ENCODE measurements at places on chromosomes 2 and 18.

- no peak for DNase-seq
Measured at GRCh38 chr2:86822668-86823345, 32.1 kb upstream of the CD8A start.

GRCh38 chr2:177271981-177272666 is 7.6 kb upstream of the NFE2L2 start:
- no peak for DNase-seq

GRCh38 chr2:113922784-113923183 is 32.9 kb downstream of the ACTR3 start:
- no peak for DNase-seq

GRCh38 chr2:129192117-129192516 is 787.3 kb upstream of the RAB6C start:
- no peak for DNase-seq

DNA sequence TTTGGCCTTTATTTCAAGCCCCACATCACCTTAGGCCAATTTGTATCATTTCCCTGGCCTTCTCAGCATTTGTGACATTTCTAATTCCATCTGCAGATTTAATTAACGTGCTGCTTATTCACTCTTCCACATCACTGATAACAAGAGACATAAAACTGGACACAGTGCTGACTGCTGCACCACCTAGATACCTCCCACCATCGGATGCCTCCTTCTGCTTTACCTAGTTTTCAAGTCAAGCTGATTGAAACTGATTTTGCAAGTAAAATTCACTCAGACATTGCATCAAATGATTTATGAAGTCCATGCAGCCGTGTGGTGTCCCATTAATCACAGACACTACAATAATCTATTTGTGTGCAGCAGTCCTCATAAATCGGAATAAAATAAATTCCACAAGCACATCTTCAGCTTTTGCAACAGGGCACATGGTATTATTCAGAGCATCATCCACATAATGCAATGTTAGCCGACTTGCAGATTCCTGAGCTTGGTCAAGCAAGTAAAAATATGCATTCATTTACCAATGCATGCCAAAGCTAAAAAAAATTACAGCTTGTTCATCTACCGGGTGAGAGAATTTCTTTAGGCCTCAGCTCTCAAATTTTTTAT is 15.9 kb upstream of the CRIM1 start:
- peak; percentile 50 for DNase-seq

DNA sequence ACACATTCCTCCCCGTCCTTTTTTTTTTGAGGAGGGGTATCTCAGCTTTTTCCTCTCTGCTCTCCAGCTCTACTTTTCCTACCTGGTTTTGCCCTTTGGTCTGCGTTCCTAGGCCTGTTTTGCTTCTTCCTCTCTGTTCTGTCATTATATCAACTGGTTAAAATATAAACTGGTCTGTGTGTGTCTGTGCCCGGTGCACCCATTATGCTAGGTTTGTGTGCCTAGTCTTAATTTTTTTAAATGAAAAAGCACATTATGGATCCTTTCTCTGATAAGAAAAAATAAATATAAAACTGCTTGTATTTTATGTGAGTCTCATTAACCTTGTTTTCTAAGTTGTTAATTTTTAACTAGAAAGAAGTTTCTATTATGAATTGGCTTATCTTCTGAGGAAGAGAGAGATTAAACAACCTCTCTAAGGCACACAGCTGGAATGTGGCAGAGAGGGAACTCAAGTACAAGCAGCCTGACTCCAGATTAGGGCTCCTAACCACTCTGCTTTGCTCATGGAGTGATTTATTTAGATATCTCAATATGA is 17.4 kb downstream of the SLC38A11 start:
- DNase-seq, result no peak

GRCh38 chr2:23777826-23778225 is 149.1 kb downstream of the ATAD2B start:
- no peak for DNase-seq

- no peak for DNase-seq
Measured at GRCh38 chr2:240179186-240179815, 38.8 kb upstream of the OTOS start.

DNA sequence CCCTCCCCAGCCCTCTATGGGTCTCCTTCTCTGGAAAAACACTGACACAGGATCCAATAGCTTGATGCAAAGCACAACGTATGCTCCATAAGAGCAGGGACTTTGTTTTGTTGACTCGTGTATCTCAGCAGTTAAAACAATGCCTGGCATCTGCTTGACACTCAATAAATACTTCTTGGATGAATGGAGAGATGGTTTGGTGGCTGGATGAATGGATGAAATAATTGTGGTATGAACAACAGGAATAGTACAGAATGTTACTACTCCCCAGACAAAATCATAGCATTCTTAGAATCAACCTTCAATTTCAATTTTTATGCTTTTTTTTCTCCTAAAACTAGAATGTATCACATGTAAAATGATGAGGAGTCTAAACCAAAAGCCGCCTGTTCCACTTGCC is 57.4 kb downstream of the KCNE4 start:
- peak; percentile 69 for DNase-seq

DNA sequence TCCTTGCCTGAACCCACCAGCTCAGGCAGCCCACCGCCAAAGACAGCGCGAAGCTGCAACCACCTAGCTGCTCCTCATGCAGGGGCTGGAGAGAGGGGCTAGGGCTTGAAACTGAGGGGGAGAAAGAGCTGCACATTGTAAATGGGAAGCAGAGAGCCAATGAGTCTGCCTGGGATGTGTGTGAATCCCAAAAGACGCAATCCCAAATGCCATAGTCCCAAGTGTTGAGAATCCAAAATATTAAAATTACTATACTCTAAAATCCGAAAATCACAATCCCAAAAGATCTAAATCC is 9.4 kb downstream of the AMER3 start:
- DNase-seq, result no peak
